ENCODE measurements at places on chromosomes 1 and 21. TPM values are rescaled to one million over a fixed set of nuclear protein-coding genes. Genes with fewer than 3 reads are reported as not detected.

DNA sequence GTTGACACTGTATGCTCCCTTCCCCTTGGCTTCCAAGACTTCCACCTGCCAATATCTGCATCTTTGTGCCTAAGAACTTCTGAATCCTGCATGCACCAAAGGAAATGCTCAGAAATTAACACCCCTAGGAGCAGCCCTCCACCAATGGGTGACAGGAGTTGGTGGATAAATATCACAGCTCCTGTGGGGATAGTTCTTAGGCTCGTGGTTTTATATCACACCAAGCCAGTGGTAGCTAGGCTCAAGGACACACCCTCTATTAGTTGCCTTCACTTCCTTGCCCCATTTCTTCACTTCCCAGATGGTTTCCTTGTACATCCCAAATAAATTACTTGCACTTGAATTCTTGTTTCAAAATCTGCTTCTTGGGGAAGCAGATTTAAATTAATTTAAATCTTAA, 16.9 kb upstream of the CDC14A start:
- no peak for DNase-seq

GRCh38 chr1:236176337-236177336, 34.3 kb downstream of the GPR137B start:
- no peak for DNase-seq

- DNase-seq = peak; percentile 96
These were observed 83.5 kb downstream of the INTS7 start for GRCh38 chr1:211951856-211952255.

DNA sequence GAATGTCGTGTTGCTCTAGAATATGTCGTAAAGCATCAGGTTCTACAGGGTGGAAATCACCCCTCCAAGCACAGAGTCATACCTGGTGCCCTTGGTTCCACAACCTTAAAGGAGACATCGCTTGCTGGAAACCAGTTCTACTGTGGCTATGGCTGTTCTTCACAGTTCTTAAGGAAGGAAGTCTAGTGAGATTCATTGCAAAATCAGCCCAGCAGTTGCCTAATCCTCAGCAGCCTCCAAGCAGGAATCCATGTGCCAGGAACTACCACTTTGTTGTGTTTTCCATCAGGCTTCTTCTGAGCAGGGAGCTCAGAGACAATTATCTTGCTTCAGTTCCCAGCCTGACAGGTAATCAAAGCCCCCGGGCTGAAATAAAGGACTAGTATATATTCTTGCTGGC, 45.0 kb upstream of the SLC35F3 start:
- DNase-seq = peak; percentile 26

- DNase-seq = no peak
These were observed 107.3 kb downstream of the NTMT2 start for GRCh38 chr1:170252851-170253579.

- no peak for DNase-seq
These were observed 110.7 kb downstream of the LAMC2 start for GRCh38 chr1:183296782-183297181.

DNA sequence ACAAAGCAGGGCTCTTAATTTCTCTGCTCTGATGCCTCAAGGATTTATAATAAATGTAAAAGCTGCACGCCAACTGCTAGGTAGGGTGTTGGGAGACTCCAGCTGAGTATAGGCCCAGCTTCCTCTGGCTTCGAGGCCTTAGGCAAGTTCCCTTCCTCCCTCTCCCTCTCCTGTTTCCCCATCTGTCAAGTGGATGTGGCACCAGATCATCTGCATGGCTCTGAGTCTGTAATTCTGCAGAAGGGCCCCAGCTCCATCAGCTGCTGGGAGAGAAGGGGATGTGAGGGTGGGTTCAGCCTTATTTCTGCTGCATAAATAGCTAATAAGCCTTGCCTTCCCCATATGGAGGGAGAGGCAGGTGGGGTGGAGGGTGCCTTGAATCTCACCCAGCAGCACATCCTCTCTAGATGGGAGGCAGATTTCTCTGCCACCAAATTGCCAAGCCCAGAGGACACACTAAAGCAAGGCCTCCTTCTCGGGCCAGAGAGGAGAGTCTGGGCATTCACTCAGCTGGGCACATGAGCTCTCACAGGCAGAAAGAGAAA, 3.8 kb downstream of the TRIM62 start:
- no peak for DNase-seq

DNA sequence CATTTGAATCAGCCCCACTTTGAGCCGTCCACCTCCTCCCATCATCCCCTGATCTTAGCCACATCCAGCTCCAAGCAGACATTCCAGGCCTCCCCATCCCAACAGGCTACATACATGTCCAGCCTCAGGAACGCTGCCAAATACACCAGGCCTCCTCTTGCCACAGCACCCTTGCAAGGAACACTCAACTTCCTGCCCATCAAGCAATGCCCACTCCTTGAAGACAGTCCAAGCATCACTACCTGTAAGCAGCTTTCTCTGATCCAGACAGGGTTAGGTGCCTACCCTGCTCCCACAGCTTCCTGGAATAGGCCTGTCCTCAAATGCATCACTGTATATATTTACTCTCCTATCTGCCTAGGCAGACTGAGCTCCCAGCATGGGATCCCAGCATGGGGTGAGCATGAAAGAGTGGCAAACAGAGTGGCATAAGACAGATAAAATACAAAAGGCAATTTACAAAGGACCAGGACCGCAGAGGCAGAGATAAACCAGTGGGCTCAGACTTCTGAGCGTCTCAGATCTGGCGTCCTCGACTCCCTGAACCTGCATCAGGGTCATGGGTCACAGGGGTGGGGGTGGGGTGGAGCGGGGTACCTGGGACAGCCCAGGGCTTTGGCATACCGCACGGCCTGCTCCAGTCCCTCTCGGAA, 816 bp downstream of the HYI start:
- DNase-seq = peak; percentile 67

GRCh38 chr1:5936126-5936525, 56.1 kb downstream of the NPHP4 start:
- no peak for DNase-seq

GRCh38 chr1:81760477-81761097, 40.1 kb upstream of the ADGRL2 start:
- DNase-seq = peak; percentile 41

DNA sequence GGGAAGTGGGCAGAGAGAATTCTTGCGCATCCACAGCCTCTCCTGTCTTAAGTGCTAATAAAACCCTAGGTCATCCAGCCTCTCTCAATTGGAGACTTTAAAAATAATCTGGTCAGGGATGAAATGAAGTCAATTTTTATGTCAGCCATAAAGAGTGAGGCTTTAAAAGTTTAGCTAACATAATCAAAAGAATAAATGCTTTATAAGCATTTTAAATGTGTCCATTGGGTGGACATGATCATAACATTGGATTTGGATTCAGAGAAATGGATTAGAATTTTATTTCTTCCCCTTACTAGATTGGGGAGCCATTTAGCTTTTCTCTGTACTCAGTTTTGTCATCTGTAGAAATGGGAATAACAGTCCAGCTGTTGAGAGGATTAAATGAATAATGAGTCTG, 55.5 kb downstream of the PGM1 start:
- DNase-seq = no peak

GRCh38 chr1:164452549-164452948, 106.4 kb upstream of the PBX1 start:
- no peak for DNase-seq

- no peak for DNase-seq
These were observed 62.2 kb downstream of the CAPZB start for GRCh38 chr1:19423130-19423529.

- DNase-seq = no peak
These were observed 691 bp downstream of the UTP11 start for GRCh38 chr1:38013227-38013622.

DNA sequence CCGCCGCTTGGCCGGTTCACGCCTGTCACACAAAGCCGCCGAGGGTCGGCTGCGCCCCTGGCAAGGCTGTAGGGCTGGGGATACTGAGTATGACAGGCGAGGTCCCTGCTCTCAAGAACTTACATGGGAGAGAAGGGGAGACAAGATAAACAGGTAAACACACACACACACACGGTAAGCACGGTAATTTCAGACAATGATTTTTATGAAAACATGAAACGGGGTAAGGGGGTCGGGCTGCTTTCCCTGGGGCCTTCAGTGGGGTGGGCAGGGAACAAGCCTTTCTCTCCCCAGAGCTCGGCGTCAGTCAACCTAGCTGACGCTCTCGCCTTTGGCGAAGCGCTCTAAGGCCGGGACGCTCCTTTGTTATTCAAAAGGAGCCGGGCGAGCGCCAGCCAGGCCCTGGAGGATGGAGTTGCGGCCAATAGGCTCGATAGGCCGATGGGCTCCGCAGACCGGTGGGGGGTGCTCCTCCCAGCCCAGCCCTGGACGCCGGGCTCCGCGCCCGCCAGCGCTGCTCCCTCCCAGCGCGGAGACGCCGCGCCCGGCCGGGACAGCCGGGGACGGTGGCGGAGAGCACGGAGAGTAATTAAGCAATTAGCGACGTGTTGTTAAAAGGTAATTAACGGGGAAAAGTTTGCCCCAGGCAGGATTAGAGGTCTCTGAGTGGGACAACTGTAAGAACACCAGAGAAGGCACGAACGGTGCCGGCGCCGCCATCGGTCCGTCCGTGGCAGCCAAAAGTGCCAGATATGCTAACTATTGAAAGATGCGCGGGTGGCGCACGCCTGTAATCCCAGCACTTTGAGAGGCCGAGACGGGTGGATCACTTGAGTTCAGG, 950 bp upstream of the INKA2 start:
- peak; percentile 56 for DNase-seq

DNA sequence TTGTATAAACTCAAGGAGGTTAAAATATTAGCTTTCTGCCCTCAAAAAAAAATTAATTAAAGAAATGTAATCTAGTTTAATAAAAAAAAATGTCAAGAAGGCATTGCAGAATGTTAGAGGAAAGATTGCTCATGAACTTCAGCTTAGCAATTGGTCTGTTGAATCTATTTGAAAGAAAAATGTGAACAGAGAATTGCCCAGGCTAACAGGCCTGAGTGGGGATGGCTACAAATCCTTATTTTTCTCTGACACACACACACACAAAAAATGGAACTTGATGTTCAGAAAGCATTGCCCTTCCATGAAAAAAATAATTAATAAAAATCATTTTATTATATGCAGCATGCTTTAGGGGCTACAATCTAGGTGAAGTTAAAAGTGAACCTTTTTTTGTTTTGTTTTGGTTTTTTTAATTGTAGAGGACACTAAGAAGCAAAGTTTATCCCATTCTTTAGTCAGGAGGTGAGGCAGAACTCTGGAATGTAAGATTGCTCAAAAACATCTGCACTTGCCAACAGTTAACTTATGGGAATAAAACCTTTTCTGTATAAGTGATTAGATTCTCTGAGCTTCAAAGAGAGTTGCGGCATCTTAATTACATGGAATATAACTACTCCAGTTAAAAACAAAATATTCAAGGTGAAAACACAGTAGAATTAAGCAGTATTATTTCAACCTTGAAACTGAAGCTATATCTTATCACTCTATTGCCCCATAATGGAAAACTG, 658.5 kb upstream of the ADGRL2 start:
- peak; percentile 75 for DNase-seq

Gene HOOK1
- 14.6 TPM for total RNA-seq

Gene THEM4
- total RNA-seq = 9.7 TPM

Gene HSPA6
- total RNA-seq = 1.6 TPM

Gene CD1C
- not detected for total RNA-seq
